Umbilical cord (tissue), 2 donors: ENCODE measurements at places on chromosomes 16 and 17. TPM values are rescaled to one million over a fixed set of nuclear protein-coding genes. Genes with fewer than 3 reads are reported as not detected.

The TMEM98 gene
- 188 TPM for total RNA-seq

The TMED6 gene
- total RNA-seq: not detected

The CCL3 gene
- 52.0 TPM for total RNA-seq

DNA sequence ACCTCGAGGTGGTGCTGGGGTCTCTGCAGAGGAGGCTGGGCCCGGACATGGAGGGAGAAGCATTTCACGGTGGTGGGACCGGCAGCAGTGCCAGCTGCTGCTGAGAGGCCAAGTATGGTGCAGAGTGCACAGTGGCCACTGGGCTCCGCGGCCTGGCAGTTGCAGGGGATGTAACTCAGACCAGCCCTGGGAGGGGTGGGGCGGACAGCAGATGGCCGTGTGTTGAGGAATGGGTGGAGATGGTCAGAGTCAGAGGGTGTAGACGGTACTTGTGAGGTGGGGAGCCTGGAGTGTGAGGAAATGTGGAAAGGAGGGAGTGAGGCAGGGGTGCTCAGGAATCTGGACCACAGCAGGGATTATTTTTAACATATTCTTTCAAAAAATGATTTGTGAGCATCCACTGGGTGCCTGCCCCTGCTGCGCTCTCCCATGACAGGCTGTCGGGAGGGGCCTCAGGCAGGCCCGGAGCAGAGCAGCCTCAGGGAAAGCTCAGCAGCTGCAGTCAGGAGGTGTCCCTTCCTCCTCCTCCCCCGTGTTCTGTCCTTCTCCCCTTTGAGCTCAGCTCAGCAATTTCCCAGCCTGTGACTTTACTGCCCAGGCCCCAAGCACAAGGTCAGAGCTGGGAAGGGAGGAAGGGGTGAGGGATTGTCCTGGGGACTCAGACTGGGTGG, 113.1 kb downstream of the RAP1GAP2 start:
- no peak for DNase-seq

The SGCA gene
- total RNA-seq: 31.3 TPM

DNA sequence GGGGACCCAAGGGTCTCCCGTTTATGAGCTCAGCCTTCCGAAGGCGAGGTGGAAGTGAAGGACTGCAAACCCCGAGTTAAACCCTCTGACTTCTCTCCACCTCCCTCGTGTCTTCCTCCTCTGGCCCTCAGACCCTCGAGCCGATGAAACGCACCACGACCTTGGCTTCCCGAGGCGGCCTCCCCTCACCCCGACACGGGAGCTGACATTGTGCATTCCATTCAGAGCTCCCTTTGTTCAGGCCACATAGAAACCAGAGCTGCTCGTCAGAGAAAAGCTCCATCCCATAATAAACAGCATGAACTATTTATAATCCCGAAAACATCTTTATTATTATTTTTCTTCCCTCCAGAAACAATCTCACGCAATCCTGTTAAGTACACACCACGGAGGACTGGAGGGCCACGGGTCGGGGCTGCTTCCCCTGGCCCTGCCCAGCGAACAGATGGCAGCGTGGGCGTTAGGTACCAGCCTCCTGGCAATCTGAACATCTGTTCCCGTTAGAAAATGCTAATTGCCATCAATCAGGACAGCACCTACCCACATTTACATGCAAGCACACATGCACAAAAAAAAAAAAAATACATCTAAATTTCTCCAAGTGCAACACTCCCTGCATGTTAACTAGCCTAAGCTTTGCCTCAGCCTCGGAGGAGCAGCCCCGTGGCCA, 145.7 kb downstream of the RBFOX3 start:
- no peak for DNase-seq

The SLC5A2 gene
- 2.9 TPM for total RNA-seq

The PLXDC1 gene
- total RNA-seq: 9.9 TPM

GRCh38 chr17:82030470-82031302, 792 bp upstream of the RAC3 start:
- peak; percentile 78 for DNase-seq

GRCh38 chr16:49534901-49535610, 161.5 kb downstream of the C16orf78 start:
- peak; percentile 19 for DNase-seq

The PER1 gene
- total RNA-seq: 26.7 TPM

The ZNF629 gene
- total RNA-seq: 5.1 TPM

The ADORA2B gene
- 13.5 TPM for total RNA-seq

DNA sequence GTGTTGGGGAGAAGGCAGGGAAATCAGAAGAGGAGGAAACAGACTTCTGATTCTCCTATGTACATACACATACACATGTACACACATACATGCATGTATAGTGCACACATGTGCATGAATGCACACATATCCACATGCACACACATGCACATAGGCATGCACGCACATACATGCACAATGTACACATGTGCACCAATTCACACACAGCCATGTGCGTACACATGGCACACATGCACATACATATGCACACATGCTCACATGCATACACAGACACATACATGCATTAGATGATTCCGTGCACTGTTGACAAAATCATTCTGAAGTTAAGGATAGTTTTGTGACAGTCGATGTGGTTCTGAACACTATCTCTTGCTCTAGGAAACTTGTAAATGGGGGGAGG, 214.0 kb upstream of the CDH13 start:
- no peak for DNase-seq

DNA sequence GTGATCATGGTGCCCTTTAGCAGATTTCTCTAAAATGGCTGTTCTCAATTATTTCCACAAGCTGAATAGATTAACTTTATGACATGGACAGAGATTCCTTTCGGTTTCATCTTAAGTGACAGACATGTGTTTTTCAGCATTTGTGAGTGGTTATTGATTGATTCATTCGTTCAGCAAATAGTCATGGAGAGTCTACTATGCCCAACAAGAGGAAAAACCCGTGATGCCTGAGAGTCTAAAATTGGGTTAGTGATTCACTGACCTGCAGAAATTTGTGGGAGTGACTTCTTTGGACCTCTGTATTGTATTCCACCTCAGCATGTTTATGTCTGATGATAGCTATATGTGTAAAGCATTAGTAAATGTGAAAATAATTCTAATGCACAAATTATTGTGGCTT, 28.0 kb upstream of the DUSP14 start:
- DNase-seq: no peak

GRCh38 chr16:57194512-57194911, 8.4 kb downstream of the RSPRY1 start:
- peak; percentile 93 for DNase-seq

GRCh38 chr16:275041-275641, 603 bp downstream of the RGS11 start:
- no peak for DNase-seq

DNA sequence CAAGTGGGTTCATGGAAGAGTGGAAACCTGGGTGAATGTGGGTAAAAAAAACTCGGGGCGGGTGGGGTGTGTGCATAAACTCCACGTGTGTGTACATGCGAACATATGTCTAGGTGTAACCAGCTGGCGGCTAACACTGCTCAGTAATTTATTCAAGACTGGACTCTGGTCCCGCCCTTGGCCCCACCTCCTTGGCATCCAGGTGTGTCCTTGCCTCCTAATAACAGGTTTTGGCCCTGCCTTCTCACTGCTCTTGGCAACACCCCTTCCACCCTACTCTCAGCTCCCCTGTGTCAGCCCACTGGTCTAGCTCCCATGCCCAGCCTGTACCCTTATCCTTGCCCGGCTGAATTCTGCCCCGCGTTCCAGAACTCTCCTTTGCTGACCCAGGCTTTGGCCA, 8.3 kb downstream of the FLII start:
- DNase-seq: no peak

GRCh38 chr16:4778050-4778392, 10.1 kb downstream of the SEPTIN12 start:
- no peak for DNase-seq

DNA sequence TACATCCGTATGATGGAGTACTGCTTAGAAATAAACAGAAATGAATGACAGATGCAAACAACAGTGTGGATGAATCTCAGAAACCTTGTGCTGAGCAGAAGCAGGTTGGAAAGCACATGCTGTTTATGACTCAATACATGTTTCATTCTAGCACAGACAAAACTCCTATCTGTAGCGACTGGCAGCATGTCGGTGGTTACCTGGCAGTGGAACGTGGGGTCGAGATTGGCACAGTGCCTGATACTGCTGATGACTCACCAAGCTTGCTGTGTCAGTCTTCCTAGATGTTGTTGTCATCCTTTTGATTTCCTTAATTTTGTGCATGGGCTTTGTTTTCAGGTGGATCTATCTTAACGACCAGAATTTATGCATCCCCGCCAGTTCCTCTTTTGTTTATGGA, 62.1 kb downstream of the GAN start:
- DNase-seq: no peak

The KRT23 gene
- total RNA-seq: 24.3 TPM

DNA sequence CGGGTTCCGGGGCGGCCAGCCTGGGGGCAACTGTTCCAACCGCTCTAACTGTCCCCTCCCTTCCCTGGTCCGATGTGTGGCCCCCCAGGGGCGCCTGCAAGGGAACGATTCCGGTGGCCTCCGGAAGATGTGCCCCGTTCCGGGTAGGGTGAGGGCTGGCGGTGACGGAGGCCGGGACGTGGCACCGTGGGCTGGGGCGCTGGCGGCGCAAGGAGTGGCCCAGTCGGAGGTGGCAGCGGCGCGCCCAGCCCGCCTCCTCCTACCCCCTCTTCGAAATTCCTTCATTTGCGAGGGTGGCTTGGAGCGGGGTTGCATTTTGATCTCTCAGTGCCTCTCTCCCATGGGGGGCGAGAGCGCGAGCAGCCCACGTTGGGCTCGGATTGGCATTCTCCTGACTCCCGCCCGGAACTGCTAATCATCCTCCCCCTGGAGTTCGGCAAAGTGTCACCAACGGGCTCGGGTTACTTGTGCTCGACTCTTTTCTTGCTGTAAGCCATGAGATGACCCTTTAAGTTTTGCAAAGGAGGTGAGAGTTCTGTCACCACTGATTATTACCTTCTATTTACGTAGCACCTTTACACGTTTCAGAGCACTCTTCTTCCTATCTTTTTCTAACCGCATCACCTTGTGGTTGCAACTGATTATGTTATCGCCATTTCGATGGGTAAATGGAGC, 622 bp downstream of the NDEL1 start:
- peak; percentile 67 for DNase-seq

- no peak for DNase-seq
These were observed 68.7 kb downstream of the AATF start for GRCh38 chr17:37017404-37017803.

DNA sequence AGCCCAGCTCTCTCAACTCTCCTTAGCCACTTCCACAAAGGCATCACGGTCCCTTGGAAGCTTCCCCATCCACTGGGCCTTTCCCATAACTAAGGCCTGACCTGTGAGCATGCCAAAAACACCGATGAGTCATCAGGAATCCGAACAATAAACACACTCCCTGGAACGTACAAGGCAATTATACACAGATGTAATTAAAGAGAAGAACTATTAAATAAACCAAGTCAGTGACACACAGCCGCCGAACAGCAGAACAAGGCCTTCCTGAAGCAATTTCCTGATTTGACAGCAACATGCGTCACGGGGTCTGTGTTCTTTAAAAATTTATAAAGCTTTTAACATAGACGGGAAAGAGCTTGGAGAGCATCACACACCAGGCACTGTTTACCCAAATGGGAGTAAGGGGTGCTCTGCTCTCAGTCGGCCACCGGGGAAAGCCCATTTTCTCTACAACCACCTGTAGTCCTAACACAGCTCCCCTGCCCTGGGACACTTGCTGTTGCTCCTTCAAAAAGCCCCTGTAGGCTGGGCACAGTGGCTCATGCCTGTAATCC, 29.4 kb downstream of the COG7 start:
- peak; percentile 43 for DNase-seq

The OR2C1 gene
- 3.6 TPM for total RNA-seq

DNA sequence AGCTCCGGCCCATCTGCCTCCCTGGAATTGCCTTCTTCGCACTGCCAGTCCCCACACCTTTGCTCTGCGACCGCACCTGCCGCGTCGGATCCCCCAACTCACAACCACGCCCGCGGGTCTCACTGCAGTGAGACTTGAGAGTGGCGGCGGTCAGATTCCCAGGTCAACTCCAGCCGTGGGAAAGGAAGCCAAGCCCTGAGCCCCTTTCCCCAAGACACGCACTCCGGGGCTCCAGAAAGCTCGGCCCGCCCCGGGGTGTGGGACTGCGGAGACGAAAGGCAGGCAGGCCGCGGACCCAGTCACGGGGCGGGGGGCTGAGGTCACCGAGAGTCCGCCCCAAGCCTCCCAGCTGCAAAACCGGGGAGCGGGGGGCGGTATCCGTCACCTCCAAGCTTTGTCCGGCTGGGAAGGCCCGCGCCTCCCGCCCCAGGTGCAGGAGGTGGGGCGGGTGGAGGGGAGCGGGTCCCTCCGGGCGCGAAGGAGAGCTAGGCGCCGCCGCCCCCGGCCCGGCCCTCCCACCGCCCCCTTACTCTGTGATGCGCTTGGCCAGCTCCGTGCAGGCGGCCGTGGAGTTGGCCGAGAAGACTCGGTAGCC, 615 bp downstream of the PRPSAP1 start:
- peak; percentile 22 for DNase-seq

GRCh38 chr17:49280061-49280460, 49.5 kb upstream of the PHOSPHO1 start:
- DNase-seq: no peak

GRCh38 chr17:10738521-10739258, 8.9 kb upstream of the TMEM220 start:
- peak; percentile 52 for DNase-seq

GRCh38 chr16:78638371-78638770, 538.9 kb downstream of the WWOX start:
- DNase-seq: no peak

GRCh38 chr17:2631211-2631610, 37.8 kb downstream of the PAFAH1B1 start:
- no peak for DNase-seq

- no peak for DNase-seq
These were observed 49.8 kb upstream of the ZCCHC14 start for GRCh38 chr16:87542531-87543102.

GRCh38 chr17:65100316-65101140, 36.6 kb upstream of the RGS9 start:
- DNase-seq: peak; percentile 85

DNA sequence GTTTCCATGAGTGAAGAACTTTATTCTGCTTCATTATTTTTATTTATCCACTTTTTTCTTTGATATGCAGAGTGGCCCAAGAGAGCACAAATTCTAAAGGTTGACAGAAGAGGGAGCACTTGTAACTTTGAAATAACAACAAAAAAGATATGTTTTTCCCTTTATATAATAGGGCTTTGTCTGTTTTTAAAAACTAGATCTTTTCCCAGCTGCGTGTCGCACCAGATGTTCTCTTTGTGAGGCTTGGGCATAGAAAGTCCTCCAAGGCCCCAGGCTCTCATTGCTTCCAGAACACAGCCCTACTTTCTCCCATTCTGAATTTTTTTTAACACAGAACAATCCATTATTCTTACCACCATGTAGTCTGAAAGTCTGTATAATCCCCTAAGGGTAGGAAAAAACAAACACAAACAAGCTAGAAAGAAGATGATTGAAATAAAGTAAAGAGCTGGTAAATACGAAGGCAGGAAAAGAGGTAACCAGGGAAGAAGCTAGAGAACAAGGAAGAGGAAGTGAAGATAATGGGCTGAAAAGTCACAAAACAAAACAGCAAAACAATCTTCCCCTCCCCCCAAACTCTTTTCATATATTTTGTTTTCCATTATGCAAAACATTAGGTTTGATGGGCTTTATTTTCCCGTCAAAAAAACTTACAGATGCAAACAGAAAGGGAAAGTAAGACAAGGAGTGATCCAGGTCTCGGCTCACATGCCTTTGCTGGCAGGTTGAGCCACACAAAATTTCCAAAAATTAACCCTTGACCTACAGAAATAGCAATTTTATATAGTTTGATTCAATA, 160.4 kb downstream of the ABCA8 start:
- peak; percentile 63 for DNase-seq

GRCh38 chr16:50386139-50386538, 17.4 kb upstream of the BRD7 start:
- DNase-seq: no peak

The CFAP97D1 gene
- 1.4 TPM for total RNA-seq

GRCh38 chr16:84689111-84689510, 10.7 kb upstream of the USP10 start:
- peak; percentile 28 for DNase-seq

The CDK12 gene
- 19.0 TPM for total RNA-seq
